Non-pigmented ciliary epithelial cell (primary cell): ENCODE measurements at places on chromosomes 5 and 9.

- no peak for DNase-seq
Observed at GRCh38 chr9:111175350-111175749, 137.1 kb upstream of the LPAR1 start.

DNA sequence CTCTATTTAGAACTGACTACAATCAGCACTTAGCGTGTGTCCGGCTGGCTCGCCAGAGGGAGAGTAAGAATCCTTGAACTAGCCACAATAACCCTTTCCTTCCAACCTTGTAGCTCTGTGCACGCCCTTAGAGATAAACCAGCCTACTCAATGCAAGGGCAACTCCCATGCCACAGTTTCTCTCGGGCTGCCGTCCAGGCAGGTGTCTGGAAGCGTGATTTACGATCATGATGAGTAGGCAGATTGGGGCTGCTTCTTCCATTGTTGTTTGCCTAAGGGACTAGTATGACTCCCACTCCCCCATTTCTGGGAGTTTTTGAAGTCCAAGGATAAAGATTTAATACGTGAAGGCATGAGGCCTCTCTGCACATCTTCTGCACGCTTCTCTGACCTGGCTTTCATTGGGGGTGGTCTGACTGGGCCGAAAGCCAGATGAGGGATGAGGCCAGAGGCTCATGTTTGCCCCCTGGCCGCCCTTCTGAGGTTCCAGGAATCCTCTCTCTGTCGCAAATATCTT lies 134.0 kb upstream of the MYO10 start:
- no peak for DNase-seq

- no peak for DNase-seq
Observed at GRCh38 chr5:80555099-80555498, 15.0 kb downstream of the ANKRD34B start.

GRCh38 chr9:115914291-115914690 lies 239.3 kb upstream of the PAPPA start:
- DNase-seq = no peak

DNA sequence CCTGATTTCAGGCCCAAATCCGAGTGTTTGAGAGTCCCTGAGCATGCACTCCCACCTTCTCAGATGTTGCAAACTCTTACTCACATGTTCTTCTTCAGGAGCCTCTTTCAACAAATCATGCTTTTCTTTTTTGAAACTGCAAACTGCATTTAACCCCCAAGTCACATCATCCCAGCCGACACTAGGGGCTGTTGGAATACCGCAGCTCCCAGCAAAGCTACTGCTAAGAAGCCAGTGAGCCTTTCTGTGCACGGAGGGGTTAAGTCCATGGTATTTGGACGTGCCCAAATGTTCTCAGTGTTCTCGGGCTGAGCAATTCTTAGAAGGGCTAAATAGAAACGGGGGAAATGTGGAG lies 282.9 kb downstream of the NFIB start:
- DNase-seq = no peak

GRCh38 chr9:74138182-74138581 lies 359.0 kb upstream of the RORB start:
- DNase-seq = no peak

GRCh38 chr5:125152044-125152443 lies 405.6 kb upstream of the ZNF608 start:
- DNase-seq = no peak

GRCh38 chr9:131382850-131383729 lies 10.8 kb upstream of the PRRC2B start:
- no peak for DNase-seq

- peak; percentile 54 for DNase-seq
Observed at GRCh38 chr5:36944607-36945225, 68.1 kb downstream of the NIPBL start.

DNA sequence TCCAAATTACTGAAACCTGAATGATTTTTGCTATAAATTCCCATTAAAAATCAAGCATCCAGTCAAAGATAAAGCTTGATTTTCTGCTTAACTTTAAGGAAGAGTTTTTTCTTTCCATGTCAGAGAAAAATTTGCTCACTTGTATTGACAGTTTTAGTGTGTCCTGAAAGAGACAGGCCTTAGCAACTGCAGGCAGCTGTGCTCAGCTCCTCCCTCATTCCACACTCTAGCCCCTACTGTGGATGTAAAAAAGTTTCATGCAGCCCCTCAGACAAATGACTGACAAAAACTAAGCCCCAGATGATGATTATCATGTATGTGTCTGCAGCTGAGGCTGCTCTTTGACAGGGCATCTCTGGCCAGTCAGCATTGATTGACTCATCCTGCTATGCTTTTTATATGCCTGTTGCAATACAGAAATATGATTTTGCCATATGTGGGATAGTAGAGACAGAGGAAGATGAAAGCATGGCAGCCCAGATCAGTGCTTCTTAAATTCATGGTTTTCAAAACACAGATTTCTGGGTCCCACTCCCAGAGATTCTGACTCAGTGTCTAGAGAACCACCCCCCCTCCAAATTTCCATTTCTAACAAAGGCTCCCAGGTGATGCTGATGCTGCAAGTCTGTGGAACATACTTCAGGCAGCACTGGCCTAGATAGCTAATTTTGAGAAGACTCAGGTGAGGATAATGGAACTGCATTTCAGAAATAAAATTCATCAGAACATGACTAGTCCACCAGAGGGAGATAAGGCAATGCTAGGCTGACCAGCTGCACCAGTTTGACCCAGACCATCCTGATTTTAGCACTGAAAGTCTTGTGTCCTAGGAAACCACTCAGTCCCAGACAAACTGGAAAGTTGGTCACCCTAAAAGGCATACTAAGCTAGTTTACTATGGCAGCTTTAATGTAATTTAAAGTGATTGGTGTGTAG lies 298.7 kb upstream of the KCNN2 start:
- DNase-seq = no peak

DNA sequence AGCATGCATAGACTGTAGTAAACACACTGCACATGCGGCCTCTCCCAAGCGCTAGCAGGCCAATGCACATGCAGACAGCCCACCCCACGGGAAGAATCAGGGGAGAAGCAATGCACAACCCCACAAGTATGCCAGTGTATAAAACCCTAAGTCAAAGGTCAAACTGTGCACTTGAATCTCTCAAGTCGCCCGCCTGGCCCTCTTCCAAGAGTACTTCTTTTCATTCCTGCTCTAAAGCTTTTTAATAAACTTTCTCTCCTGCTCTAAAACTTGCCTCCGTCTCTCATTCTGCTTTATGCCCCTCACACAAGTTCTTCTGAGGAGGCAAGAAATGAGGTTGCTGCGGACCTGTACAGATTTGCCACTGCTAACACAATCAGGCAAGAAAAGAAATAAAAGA lies 50.4 kb downstream of the PTPDC1 start:
- DNase-seq = no peak

GRCh38 chr5:100110497-100110896 lies 424.7 kb upstream of the FAM174A start:
- no peak for DNase-seq

DNA sequence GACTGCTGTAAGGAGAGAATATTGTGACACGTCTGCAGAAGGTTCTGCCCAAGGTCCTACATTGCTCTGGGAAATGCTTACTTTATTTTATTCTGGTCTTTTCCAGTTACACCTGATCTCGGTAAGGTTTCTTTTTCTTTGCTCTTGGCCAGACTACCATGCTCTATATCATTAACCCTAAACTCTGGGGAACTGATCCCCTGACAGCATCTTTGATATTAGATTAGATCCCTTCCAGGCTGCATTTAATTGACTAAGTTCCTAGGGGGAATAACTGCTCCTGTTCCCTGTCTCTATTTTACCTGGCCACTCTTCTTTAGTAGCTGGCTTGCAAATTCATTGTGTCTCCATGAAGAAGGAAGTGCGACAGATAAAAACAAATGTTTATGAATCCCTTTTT lies 243.5 kb downstream of the MAT2B start:
- DNase-seq = no peak

GRCh38 chr5:139481580-139482049 lies 943 bp downstream of the STING1 start:
- DNase-seq = no peak

DNA sequence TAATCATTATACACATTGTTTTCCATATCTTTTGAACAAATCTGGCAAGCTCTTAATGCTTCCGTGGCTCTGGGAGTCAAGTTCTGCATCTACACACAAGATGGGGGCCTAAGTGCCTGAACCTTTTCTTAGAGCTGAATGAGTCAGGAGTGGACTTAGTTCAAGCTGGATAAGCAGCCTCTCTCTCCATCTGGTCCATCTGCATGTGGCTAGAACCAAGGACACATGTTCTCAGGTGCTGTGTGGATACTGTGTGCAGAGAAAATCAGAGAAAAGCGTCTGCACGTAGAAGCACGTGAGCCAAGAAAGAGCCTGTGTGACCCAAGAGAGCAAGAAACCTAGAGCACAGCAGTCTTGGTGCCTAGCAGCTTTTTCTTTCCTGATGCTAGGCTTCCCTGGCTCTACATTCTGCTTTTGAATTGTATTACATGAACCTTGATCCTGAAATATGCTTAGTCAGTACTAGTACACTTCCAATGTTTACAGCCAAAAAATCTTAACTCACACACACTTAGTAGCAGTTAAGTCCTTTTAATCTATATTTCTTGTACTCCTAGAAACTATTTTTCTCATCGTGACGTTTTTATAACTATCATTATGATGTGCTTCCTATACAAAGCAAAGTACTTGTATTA lies 1798.9 kb downstream of the MAT2B start:
- DNase-seq = no peak

- DNase-seq = no peak
Observed at GRCh38 chr9:75152416-75152815, 64.1 kb downstream of the OSTF1 start.

- no peak for DNase-seq
Observed at GRCh38 chr5:157266286-157267007, 524 bp downstream of the CYFIP2 start.

DNA sequence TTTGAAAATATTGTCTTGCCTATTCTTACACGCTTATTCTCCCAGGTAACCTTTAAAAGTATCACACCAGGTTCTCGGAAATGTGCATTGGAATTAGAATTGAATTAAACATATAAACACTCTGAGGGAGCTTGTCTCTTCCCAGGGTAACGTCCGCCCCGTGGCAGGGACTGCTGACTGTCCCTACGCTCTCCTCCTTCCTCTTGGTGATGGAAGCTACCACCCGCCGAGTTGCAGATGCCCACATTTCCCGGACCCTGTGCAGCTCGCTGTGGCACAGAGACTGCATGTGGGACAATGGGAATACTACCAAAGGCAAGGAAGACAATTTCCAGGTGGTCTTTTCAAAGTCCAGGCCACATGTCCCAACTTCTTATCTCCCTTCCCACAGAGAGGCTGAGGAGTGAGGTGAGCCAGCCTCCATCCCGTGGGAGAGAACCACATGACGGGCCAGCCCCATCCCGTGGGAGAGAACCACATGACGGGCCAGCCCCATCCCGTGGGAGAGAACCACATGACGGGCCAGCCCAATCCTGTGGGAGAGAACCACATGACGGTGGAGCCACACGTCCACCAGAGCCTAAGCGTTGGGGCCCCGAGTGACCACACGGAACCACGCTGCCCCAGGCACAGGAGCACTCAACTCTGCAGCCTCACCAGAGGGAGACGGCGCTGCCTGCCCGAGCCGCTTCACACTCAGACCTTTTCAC lies 249.4 kb upstream of the IRX1 start:
- no peak for DNase-seq

GRCh38 chr9:101636247-101636646 lies 41.5 kb upstream of the PPP3R2 start:
- DNase-seq = no peak

- no peak for DNase-seq
Observed at GRCh38 chr5:52139888-52140615, 647.7 kb upstream of the ITGA1 start.

DNA sequence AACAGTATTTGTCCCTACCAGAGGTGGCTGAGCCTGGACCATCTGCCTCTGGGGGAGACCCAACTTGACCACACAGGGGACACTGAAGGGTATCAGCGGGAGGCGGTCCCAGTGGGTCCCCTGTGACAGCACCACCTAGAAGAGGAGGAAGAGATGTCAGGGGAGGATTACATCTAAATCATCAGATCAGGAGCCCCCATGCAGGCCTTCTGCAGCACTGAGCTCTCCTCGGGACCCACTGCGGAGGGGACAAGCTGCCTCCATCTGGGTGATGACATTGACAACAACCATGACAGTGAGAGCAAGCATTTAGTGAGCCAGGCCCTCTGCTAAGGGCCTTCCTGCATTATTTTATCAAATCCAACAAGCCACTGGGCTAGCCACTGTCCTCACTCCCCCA lies 12.3 kb downstream of the ORM2 start:
- DNase-seq = no peak

- DNase-seq = no peak
Observed at GRCh38 chr9:99055384-99055783, 49.5 kb upstream of the TGFBR1 start.

- no peak for DNase-seq
Observed at GRCh38 chr5:13945271-13945670, 783 bp upstream of the DNAH5 start.

GRCh38 chr5:178740181-178740557 lies 9.7 kb upstream of the ZNF354A start:
- DNase-seq = no peak

DNA sequence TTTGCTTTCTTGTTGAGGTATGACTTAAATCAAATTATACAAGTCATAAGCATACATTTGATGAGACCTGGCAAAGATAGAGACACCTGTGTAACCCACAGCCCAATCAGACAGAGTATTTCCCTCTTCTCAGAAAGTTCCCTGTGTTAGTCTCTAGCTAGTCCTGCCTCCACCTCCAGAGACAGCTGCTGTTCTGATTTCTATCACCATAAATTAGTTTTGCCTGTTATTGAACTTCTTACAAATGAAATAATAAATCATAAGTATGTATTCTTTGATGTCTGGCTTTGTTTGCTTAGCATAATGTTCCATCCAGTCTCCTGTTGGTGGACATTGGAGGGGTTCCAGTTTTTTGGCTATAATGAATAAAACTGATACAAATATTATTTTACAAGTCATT lies 194.5 kb downstream of the ICE1 start:
- DNase-seq = no peak

GRCh38 chr9:69582544-69583297 lies 89.5 kb downstream of the APBA1 start:
- DNase-seq = no peak

GRCh38 chr5:176424181-176424580 lies 7.8 kb upstream of the CLTB start:
- DNase-seq = no peak

DNA sequence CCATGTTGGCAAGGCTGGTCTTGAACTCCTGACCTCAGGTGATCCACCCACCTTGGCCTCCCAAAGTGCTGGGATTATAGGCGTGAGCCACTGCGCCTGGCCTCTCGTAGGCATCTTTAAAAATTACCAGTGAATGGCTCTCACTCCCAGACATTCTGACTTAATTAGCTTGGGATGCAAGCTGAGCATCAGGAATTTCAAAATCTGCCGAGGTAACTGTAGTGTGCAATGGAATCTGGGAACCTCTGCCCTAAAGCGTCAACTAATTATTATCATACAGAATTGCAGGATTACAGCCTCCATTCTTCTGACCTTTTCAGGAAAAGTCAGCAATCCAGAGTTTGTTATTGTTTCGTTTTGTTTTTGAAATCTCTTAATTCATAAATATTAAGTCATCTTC lies 213.4 kb upstream of the DMAC1 start:
- no peak for DNase-seq
